Activated CD4-positive, alpha-beta T cell treated with anti-CD3 and anti-CD28 coated beads, Interleukin-2, amount 50 U/mL, for 16 hours (primary cell): ENCODE measurements at places on chromosomes 5 and 9.

DNA sequence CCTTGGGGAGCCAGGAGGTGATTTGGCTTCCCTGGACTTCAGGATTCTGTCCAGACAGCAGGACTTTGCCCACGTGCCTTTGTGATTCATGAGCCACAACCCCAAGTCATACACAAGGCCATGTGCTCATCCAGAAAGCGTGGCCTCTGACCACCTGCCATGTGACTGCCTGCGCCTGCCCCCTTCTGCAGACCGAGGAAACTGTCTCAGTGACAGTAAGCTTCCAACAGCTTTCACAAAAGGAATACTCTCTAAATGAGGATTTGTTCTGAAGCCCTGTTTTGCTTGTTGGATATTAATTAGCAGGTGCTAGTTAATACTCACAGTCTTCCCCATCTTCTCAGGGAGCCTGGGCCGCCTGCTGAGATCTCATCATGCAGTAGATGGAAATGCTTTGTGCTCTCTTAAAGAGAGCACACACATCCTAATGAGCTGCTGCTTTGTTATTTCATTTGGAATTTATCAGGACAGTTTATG lies 36.9 kb upstream of the ANGPTL2 start:
- DNase-seq: peak; percentile 32

GRCh38 chr5:151556806-151557205 lies 34.3 kb downstream of the FAT2 start:
- no peak for DNase-seq

GRCh38 chr9:10265153-10265631 lies 347.6 kb downstream of the PTPRD start:
- DNase-seq: no peak

- no peak for DNase-seq
These were observed 220.5 kb downstream of the SH3GL2 start for GRCh38 chr9:17799369-17799768.

DNA sequence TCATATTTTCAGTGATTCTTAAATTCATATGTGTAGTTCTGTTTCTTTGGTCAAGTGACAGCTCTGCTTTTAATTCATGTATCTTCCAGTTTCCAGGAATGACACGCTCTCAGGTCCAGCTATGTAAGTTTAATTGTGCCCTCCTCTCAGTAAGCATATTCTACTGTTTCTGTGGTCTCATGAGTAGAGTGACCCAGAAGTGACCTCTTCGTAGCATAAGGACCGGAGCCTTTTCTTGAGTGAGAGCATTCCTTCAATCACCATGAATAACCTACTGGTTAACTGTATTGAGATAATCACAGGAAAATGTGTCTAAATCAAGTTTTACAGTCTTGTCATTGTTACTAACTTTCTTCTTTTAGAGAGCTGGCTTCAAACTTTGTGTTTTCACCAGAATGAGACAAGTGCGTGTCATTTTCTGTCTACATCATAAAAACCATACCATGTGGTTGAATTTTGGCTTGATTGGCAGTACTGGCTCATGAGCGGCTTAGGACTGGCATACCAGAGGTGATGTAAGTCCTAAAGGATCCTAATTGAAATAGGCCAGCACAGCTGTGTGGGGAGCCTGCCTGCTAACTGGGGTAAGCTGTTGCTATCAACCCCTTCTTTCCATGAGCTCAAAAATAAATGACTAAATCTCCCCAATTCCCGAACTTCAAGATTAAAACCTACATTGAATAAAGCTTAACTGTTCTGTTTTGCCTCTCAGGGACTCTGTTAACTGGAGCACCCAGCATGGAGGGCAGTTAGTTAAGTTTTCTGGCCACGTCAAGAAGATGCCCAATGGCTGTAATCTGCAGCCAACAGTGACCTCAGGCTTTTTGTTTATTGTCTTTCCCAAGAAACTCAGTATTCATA lies 4.8 kb downstream of the ADAMTSL1 start:
- DNase-seq: no peak

DNA sequence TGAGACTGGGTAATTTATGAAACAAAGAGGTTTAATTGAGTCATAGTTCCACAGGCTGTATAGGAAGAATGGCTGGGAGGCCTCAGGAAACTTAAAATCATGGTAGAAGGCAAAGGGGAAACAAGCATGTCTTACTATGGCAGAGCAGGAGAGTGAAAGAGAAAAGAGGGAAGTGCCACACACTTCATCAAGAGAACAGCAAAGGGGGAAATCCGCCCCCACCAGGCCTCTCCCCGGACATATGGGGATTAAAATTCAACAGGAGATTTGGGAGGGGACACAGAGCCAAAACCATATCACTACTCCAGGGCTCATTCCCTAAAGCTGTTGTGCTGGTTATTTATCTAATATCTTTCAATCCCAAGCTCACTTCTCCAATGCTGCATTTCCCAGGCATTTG lies 50.2 kb upstream of the NR3C1 start:
- no peak for DNase-seq

DNA sequence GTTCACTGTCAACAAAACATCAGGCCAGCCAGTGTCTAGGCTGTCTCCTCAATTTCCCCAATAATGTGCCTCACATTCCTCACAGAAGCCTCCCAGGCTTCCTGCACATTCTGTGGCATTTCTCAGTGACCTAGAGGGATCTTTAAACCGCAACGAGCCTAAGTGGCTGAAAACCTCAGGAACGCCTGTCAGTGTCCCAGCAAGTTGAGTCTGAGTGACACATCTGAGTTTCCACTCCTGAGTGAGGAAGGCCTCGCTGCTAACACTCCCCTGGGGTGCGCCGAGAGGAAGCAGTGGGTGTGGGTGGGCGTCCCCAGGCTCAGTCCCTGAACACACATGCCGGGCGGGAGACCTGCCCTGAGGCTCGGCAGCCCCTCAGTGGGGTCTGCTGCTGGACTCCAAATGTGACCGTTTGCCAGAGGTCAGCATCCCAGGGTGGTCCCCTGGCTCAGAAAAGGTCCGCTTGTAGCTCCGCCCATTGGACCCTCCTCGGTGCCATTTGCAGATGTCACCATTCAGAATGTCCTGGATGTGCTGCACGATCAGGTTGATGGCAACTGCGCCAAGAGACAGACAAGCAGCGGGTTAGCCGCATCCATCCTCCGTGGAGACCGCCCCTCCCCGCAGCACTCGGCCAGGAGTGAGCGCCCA lies 6.3 kb downstream of the UCK1 start:
- no peak for DNase-seq

DNA sequence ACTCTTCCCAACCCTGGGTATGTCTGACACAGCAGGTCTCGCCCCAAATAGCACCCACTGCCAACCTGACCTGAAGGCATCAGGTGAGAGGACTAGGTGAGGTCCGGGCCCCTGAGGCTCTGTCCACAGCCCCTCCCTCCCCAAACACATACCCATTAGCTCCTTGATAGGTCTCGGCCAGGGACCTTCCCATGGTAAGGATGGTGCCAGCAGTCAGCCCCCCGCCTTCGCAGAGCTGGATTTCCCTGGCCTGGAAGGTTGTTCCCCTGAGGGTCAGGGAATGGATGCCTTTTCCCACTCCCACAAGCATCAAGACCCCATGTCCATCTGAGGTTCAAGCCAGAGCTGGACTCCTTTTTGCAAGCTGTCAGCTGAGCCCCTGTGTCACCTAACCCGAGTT lies 2.7 kb downstream of the ENHO start:
- no peak for DNase-seq

DNA sequence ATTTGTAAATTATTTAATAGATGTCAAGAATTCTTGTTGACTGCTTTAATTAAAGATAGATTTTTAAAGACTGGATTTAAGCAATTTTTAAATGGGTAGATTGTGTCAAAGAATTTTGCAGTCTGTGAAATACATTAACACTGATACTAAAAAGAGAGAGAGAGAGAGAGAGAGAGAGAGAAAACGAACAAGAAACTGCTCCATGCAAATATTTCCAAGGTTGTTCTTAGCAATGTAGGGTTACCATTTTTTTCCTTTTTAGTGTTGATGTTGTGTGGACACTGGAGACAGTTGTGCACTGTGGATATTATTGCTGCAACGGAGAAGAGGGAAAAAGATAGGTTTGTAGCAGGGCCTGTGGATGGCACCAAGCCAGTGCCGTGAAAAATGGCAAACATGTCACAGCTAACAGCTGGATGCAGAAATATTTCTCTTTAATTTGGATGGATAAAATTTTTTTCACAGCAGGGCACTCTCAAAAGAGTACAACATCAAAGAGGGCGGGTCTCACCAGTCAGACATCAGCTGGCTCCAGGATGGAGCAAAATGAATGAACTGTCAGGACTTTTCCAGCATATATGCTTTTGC lies 58.2 kb downstream of the PRDM6 start:
- no peak for DNase-seq

- no peak for DNase-seq
These were observed 852 bp downstream of the ARHGEF37 start for GRCh38 chr5:149581931-149582768.

- no peak for DNase-seq
These were observed 3.8 kb downstream of the ARSI start for GRCh38 chr5:150298701-150299451.

DNA sequence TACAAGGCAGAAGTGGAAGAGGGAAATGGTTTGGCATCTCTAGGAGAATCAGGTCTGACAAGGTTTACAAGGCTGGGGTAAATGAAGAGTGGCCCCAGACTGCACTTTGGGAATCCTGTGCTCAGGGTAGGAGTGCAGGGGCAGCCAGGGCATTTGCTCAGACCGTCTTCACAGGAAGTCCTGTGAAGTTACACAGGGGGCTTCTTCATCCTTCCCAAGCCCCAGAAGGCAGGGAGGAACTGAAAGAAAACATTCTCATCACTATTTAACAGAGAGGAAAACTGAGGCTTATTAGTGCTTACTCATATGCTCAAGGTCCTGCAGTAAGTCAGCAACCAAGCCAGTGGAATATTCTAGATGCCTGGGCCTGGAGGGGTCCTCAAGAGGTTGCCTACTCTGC lies 80.7 kb downstream of the NRG2 start:
- DNase-seq: no peak

GRCh38 chr9:34994260-34994899 lies 4.8 kb downstream of the DNAJB5 start:
- DNase-seq: no peak

DNA sequence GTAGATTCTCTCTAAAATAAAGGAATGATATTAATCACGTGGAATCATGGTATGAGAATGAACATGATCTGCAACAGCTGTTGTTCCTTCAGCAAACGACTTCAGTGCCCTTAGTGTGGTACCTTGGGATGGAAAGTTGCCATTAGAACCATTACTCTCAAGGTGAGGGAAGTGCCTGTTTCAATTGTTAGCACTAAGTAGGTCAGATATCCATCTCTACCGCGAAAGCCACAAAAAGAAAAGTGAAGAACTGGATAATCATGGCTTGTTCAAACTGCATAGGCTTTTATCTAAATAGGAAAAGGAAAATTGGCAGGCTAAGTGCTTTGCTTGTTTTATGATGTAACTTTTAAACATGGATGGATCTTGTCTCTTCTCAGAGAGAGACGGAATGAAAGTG lies 380.7 kb downstream of the MRPS30 start:
- no peak for DNase-seq

GRCh38 chr9:75063556-75064305 lies 24.2 kb downstream of the NMRK1 start:
- DNase-seq: no peak

GRCh38 chr5:179336871-179337795 lies 8.1 kb downstream of the ADAMTS2 start:
- no peak for DNase-seq

DNA sequence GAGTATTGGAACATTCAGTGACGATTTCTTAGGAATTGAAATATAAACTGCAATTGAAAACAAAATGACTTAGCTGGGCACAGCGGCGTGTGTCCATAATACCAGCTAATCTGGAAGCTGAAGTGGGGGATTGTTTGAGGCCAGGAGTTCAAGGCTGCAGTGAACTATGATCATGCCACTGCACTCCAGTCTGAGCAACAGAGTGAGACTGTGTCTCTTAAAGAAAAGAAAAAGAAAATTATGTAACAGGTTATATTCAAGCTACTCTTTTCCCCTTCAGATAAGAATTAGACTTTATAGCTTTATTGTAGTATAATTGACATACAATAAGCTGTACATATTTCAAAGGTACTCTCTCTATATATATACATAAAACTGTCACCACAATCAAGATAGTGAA lies 6.4 kb downstream of the SLC26A2 start:
- no peak for DNase-seq

DNA sequence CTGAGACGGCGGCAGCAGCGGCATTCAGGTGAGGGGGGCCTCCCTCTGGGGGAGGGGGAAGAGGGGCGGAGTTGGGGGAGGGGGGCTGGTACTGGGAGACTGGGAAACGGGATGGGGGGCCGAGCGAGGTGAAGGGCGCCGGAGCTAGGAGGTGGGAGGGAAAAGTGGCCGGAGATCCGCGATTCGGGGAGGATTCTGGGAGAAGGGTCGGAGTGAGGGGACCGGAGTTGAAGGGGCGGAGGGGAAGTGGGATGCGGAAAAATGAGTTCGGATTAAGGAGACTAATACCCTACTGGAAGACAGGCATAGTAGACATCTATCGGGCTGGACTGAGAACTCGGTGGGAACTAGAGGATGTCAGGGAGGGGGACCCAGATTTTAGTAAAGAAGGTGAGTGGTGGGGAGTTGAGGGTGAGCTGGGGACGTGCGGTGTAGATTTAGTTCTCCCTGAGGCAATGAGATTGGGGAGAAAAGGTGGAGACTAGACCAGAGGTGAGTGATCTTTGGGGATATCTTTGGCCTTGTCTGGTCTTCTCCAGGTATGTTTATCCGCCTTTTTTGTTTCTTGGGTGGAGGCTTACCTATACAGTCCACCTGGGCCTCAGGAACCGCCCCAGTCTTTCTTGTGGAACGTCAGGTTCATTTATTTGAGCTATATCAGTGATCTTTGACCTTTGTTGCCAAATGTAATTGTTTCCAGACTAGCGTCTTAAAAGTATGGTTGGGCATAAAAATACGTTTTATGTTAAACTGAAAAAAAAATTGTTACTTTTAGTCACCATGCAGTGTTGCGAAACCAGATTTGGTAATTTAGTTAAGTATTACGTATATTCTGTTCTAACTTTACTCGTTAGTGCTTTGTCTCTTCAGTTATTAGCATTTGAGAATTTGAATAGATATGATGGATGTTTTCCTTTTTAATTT lies 632 bp downstream of the UBAP1 start:
- DNase-seq: peak; percentile 8

DNA sequence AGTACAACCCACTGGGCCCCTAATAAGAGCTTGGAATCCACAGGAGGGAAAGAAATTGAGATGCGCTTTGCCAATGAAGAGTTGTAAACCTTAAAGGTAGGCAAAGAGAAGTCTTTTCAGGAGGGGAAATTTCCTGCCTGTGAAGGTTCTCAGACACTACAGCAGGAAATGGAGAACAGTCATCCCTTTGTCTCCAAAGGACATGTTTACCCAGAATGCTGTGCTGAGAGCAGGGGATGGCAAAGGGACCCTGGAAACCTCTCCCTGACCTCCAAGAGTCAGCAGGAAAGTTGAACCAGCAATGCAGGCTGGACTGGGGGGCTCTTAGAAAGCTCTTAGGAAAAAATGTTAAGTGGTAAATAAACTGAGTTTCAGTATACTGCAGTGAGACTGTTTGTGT lies 103.2 kb downstream of the AK8 start:
- DNase-seq: no peak

DNA sequence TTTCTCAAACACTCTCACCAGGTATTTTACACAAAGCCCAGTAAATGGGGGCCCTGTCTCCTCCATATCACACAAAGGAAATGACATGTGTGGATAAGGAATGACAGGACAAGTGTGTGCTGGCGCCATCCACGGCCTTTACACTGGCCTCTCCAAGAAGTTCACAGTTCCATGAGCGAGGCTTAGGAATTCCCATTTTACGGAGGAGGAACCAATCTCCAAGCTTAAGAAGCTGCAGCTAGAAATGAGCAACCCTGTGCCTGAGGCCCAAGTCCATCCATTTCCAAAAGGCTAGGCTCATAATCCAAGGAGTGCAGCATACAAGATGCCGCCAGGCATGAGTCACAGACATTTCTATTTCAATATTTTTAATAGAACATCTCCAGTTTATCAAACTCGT lies 203.4 kb downstream of the AUH start:
- DNase-seq: no peak
